ENCODE measurements at places on chromosomes 4 and X.

DNA sequence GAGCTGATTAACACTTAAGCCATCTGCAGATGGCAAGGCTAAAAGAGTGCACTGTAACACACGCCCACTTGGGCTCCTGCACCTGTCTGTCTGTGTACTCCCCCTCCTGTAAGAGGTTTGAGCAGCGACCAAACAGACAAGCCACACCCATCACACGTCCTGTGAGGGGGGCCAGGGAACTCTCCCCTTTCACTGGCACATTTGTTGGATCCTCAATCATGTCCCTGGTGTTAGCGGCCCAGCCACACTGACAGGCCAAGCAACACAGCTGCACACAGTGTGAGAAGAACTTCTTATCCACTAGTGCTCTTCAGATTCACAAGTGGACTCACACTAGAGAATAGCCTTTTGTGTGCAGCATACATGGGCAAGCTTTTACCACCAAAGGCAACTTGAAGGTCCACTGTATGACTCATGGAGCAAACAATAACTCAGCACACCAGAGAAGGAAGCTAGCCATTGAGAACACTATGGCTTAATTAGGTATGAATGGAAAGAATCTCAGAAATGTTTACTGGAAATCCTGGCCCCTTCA, 29.1 kb upstream of the UTP14A start:
- peak; percentile 87 for DNase-seq

GRCh38 chr4:15544248-15544729, 74.6 kb downstream of the CC2D2A start:
- DNase-seq = no peak

DNA sequence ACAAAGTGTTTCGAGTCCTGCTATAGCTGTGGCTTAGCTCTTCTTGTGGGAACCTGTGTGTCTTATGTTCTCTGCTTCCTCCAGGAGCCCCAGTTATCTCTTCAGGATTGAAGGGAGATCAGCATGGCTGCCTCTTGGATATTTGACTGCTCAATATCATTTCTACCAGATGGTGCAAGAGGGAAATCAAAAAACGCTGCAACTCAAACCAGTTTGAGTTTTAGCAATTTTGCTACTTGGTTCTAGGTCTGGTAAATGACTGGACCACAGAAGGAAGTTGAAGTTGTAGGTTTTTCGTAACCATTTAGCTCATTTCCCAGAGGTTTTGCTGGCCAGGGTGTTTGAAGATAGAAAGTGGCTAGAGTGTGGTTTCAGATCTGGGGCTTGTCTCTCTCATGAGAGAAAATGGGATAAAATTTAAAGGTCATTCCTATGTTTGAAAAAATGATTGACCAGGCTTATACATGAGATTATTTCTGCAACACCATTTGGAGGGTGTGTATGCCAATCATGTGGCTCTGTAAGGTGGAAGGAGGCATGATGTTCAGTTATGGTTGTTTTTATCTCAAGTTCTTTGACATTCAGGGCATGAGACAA, 210.4 kb downstream of the SPRY1 start:
- no peak for DNase-seq

DNA sequence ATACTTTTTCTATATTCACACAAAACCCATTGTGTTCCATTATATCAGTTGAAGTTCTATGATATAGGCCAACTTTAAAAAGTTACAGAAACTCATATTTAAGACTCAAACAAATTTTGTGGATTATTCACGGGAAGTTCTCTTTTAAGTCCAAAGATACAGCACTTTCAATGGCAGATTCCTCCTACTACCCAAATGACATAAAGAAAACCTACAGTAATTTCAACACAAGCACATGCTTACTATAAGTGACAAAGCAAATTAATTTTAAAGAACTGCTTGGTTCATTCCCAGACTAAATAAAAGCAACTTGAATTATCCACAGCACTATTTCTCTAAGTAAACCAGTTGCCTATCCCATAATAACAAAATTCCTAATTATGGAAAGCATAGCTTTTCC, 4.1 kb downstream of the PPA2 start:
- no peak for DNase-seq

DNA sequence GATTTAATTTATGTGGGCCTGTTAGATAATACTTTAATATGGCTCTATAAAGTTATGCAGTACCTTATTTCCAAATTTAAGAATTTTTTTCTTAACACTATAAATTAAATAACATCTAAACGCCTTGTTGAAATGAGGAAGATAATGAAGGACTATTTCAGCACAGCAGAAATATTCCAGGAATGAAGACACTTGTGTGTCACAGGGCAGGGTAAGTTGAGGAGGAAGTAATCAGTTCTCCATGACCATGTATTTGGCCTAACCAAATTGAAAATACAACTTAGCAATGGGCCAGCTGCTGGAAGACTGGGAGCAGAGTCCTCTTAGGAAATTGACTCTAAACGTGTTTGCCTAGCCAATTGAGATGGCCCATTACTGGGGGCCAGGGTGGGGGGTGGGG, 16.9 kb downstream of the CXCL3 start:
- no peak for DNase-seq

DNA sequence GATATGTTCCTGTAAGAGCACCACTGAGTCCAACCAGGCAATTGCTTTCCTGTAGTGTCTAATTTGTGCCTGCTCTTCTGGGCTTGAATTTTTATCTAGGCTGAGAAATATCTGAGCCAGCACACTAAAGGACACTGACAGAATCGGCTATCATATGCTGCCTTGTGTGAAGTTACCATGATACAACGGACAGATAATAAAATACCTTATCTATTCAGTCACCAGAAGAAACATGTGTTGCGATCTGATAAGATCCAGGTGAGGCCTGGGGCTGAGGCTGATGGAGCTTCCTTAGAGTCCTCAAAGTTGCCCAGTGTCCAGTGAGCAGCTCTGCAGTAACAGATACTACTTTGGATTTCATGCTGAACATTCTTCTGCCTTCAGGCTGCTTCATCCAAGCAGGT, 111.8 kb downstream of the ZNF518B start:
- DNase-seq = no peak

- no peak for DNase-seq
Measured at GRCh38 chr4:151679231-151679630, 81.6 kb downstream of the GATB start.

- DNase-seq = no peak
Measured at GRCh38 chr4:89248879-89249281, 58.7 kb downstream of the GPRIN3 start.

GRCh38 chr4:20617678-20618396, 82.4 kb upstream of the PACRGL start:
- no peak for DNase-seq

DNA sequence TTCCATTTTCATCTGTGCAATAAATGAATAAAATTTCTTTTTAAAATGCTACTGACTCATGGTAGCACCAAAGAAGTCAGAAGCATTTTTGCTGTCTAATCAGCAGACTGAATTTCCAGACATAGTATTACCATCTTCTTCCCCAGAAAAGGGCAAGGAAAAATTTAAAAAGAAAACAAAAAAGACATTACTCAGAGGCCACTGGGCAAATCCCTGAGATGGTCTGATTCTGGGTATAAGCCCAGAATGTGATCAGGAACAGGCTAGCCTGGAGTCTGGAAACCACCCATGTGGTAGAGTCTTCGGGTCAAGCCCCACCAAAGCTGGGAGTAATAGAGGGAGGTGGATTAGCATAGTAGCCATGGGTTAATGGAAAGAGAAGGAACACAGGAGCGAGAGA, 342.8 kb downstream of the FBXW7 start:
- no peak for DNase-seq

GRCh38 chr4:37232315-37232714, 12.2 kb upstream of the NWD2 start:
- no peak for DNase-seq

GRCh38 chr4:36039026-36039425, 205.3 kb downstream of the ARAP2 start:
- DNase-seq = no peak
